ENCODE measurements at places on chromosomes 4 and X.
A peak's percentile ranks its signal among the peaks of the same experiment; 100 is the strongest.

DNA sequence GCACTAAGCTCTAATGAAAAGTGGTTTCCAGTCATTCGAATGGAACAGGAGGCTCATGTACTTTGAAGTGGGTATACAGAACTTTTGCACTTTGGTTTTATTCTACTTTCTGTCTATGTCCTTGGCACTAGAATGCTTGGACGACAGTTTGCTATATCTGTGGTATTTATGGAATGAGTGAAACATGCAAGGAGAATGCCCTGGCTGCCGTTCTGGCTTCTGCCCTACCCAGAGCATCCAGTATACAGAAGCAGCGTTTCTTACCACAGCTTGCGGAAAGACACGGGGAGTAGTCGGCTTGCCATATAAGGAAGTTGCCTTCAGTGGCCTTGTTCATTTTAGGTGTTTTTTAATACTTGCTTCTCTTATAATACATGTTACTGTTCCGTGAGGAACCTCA is 98.0 kb downstream of the TBL1X start:
- no peak for DNase-seq

GRCh38 chrX:55011294-55011693 is 11.1 kb downstream of the APEX2 start:
- no peak for DNase-seq

GRCh38 chr4:98745366-98745765 is 87.0 kb upstream of the TSPAN5 start:
- DNase-seq: peak; percentile 1

- no peak for DNase-seq
Observed at GRCh38 chr4:25638806-25639205, 16.8 kb upstream of the SLC34A2 start.

DNA sequence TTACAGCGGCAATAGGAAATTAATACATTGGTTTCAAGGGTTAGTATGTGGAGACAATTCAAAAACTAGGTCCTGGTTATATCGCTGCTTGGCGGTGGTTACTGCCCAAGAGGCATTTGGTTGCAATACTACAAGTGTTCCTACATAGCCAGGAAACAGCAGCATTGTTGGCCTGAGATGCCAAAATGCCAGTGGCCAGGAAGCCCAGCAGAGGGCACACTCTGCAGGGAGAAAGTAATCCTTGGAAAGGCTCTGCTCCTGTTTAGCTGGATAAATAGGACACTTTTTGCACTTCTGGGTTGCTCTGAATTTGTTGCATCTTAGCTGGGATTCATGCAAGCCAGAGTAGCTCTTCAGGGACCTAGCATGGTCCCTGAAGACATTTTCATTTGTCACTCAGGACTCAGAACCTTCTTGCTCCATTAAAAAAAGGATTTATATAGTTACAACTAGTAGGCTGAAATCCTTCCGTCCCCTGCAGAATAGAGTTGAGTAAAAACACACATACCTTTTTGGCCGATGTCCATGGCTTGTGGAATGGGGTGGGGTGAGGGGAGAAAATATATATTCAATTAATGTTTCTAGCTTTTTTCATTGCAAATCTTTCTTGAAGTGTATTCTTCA is 8.1 kb upstream of the GPR119 start:
- DNase-seq: no peak

DNA sequence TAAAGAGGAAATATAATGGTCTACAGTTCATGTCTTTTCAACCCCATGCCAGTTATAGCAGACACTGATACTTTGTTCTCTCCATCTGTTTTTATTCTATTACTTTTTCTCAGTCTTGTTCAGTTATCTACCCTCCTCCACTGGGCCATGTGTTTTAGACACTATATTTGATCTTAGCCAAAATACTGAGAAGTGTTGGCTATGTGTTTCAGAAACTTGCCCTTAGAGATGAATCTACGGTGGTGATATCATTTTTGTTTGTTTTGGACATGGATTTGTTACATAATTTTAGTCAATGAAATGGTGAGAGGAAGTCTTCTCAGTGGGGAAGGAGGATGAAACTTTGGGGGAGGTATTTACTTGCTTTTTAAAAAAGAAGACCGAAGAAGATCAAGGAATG is 211.5 kb upstream of the DDX53 start:
- no peak for DNase-seq

DNA sequence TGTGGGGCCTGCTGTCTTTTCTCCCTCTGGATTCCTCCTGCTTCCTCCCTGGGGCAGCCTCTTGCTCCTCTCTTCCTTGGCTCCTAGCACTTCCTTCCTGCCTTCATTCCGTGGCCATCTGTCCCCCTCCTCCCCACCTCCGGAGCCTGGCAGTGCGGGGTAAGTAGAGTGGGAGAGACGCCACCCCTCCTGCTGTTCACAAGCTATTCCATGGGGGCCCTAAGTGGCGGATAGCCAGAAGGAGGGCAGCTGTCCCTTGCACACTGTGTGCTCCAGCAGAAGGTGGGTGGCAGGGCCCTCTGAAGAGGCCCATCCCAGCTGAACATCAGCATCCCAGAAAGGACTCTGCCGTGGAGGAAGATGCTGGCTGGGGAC is 27.4 kb downstream of the CCNQ start:
- peak; percentile 49 for DNase-seq

- no peak for DNase-seq
Observed at GRCh38 chr4:120227554-120227953, 160.9 kb upstream of the MAD2L1 start.

GRCh38 chr4:6097581-6097980 is 79.3 kb upstream of the C4orf50 start:
- DNase-seq: no peak

DNA sequence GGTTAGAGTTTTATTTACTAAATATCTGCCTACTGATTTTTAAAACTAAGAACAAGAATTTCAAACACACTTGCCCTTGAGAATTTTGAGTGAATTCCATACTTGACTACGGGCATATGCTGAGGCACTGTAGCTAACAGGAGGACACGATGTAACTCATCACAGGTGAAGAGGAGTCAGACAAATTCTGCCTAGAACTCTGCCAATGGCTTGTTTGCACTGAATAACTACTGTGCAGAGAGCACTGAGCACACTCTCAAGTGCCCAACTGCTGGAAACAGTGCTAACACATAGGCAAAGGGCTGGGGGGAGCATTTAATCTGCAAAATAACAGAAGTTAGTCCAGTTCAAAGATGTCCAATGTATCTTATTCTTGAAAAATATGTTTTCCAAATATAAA is 104.4 kb downstream of the WDFY3 start:
- DNase-seq: no peak

DNA sequence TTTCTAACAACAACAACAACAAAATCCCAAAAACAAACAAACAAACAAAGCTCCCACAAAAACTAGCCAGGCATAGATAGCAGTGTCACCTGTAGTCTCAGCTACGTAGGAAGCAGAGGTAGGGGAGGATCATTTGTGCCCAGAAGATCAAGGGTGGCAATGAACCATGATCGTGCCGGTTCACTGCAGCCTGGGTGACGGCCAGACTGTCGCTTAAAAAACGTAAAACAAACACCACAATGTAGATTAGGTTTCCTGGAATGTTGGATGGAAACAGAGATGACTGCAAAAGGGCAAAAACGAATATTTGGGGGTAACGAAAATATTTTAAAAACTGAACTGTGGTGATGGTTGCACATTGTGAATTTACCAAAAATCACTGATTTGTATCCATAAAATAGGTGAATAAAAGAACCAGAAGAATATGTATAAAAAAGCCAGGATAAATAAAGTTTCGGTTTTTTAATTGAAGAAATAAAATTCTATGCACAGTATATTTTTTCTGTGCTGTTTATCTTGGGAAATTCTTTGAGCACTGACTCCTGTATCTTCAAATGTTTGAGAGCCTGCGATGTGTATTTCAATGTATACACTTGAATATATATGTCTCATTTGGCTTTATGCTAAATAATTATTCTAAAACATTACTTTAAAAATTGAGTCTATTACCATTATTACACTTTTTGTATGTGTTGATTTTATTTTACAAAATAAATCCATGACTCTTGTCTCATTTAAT is 1477.0 kb downstream of the PCDH7 start:
- DNase-seq: no peak

- DNase-seq: no peak
Observed at GRCh38 chr4:33961761-33962160, 2282.6 kb downstream of the ARAP2 start.

GRCh38 chr4:18050448-18050847 is 28.9 kb upstream of the LCORL start:
- no peak for DNase-seq

- no peak for DNase-seq
Observed at GRCh38 chr4:33739884-33740632, 2504.3 kb downstream of the ARAP2 start.

DNA sequence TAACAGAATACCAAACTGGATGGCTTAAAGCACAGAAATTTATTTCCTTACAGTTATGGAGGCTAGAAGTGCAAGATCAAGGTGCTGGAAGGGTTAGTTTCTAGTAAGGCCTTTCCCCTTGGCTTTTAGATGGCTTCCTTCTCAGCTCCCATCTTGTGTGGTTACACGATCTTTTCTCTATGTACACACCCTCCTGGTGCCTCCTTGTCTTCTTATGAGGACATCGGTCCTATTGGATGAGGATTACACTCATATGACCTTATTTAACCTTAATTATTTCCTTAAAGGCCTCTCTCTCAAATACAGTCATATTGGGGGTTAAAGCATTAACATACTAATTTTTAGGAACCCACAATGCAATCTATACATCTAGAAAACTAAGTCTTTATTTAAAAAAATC is 787.9 kb upstream of the GALNTL6 start:
- no peak for DNase-seq
